ENCODE measurements at places on chromosomes 4 and X.
A peak's percentile ranks its signal among the peaks of the same experiment; 100 is the strongest.

DNA sequence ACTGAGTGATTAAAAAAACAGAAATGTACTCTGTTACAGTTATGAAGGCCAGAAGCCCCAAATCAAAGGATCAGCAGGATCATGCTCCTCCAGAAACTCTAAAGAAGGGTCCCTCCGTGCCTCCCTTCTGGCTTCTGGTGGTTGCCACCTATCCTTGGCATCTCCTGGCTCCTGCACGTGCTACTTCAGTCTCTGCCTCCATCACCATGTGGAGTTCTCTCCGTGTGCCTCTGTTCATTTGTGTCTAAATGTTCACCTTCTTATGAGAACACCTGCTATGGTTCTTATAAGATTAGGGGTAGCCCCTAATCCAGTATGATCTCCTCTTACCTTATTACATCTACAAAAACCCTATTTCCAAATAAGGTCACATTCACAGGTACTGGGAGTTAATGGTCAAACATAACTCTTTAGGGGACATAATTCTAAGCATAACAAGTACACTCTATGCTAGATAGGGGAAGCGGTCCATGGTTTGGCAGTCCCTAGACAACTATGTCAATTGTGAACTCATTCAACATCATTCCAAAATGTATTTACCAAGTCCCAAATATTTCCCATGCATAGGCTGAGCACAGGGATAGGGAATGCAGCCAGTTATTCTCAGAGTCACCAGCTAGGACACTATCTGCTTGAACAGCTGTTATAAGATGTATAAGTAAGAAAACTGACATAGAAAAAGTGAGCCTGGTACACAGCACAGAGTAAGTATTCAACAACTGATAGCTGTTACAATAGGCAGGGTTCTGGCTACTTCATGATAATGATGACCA, 295.5 kb upstream of the BOD1L1 start:
- DNase-seq = no peak

DNA sequence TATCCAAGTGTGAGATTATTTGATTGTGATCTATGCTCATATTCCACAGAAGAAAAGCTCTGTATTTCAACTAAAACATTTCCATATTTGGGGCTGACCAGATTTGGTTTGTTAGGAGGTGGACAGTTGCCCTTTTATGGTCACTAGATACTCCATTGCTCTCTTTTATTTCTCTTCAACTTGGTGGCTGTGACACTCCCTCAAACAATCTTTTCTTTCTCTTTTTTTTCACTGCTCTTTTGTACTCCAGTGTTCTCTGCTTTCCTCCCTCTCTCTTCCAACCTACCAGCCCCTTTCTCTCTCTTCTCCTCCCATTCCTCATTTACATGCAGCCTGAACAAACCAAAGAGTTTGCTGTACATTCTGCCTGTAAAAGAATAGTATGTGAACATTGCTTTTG, 48.8 kb downstream of the RBPJ start:
- DNase-seq = peak; percentile 14

GRCh38 chrX:69388526-69388925, 115.6 kb upstream of the NALF2 start:
- no peak for DNase-seq

DNA sequence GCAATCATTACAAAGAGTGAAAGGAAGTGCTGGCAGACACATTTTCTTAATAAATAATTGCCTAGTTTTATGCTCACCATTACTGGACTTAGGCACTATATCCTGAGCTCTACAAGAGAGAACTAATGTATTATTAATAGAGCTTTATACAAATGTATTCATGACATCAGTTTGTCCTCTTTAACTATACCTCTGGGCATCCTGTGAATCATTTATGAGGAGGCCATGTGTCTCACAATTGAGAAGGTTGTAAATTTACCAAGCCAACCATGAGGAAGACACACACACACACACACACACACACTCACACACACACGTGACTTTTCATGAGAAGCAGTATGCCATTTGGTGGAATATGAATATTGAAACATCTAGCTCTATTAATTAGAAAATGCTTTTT, 728.2 kb downstream of the ARAP2 start:
- DNase-seq = no peak

DNA sequence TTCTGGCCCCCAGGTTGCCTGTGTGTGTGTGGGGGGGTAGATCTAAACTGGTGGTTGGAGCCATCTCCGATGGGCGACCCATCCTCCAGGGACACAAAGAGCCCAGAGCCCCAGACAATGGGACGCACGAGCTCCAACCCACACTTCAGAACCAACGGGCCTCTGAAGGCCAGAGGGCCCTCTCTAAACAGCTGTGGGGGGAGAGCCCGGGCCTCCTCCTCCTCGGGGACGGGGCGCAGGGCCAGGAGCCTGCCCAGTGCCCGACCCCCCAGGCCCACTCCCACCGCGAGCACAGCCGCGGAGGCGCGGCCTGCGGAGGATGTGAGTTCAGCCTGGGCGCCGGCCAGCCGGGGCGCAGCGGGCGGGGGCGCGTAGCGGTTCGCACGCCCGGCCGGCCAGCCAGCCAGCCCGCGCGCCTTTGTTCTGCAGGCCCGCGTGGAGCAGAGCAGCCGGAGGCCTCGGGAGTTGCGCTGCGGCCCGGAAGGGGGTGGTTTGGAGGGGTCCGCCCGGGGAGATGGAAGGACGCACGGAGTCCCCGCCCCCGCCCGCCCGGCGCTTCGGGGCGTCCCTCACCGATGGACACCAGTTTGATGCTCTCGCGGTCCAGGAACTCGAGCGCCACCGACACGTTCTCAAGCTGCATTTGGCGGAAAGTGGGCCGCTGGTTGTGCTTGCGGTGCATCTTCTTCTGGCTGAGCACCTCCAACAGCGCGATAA, 4.0 kb downstream of the FLNA start:
- DNase-seq = no peak

GRCh38 chr4:152972821-152973628, 36.9 kb downstream of the FHDC1 start:
- DNase-seq = peak; percentile 35

DNA sequence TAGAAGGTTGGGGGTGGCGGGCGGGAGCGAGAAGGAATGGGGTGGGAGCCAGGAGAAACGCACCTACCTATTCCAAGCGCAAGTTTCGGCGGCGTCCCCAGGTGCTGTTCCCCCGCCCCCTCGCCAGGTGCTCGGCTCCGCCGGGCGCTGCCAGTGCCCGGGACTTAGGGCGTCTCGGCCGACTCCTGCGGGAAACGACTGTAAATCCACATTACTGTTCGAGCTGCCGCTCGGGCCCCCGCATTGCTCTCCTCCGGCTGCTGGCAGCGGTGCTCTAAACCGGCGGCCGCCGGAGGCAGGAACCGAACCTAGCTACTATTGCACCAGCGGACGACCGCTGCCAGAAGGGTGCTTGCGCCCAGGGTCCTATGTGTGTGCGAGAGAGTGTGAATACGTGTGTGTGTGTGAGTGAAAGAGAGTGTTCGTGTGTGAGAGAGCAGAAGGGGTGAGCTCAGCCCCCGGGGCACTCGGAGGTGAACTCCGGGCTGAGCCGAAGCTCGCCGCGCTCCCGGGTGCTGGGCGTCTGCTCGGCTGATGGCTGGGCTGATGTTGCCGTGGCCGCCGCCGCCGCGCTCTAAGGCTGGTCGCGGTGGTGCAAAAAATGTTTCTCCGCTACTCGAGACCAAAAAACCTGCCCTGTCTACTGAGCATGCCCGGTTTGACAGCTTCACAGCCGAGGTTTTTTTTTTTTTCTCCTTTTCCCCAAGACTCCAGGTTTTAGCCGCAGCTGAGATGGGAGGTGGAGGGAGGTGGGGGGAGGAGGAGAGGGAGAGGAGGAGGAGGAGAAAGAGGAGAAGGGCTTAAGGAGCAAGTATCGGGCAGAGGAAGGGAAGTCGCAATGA, 115.7 kb upstream of the TEX13C start:
- no peak for DNase-seq

GRCh38 chrX:144006811-144007210, 122.9 kb downstream of the UBE2NL start:
- DNase-seq = peak; percentile 68

- DNase-seq = no peak
Measured at GRCh38 chrX:69496183-69496582, 7.9 kb upstream of the NALF2 start.

GRCh38 chrX:124415115-124415800, 68.9 kb downstream of the SH2D1A start:
- DNase-seq = no peak

DNA sequence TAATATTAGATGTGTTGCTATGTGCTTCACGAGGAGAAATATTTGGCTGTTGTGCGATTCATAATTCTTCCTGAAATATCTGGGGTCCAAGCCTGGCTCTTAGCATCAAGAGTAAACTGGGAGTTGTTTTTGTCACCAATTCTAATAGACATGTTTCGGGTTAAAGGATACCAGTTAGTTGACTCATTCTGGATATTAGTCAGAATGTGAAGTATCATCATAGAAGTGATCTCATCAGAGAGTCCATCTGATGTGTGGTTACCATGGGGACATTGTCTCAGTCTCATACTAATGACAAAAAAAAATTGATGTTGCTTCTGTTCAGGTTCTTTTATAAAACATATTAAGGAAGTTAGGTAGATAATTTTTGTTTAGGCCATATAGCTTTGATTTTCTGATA, 57.2 kb upstream of the MTMR1 start:
- DNase-seq = peak; percentile 66

DNA sequence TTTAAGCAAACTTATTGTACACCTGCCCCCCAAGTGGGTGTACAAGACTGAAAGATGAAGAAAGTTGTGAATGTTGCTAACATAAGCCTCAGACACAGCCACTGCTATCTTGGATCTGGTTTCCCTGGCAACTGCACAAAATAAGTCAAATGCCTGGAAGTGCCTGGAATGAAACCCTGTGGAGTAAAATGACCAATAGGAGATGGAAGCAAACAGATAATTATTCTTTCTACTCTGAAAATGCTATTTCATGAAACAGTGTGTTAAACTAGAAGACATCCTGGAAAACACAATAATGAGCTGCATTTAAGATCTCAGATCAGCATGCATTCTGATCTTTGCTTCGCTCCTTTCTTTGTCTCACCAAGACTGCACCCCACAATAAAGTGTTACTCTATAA, 1016.0 kb downstream of the ARAP2 start:
- DNase-seq = no peak

GRCh38 chr4:40334591-40335524, at the start of gene CHRNA9:
TSS of gene CHRNA9 (plus strand) at chr4:40335333. CDS start at chr4:40335468, 135 bp downstream.
- DNase-seq = no peak

DNA sequence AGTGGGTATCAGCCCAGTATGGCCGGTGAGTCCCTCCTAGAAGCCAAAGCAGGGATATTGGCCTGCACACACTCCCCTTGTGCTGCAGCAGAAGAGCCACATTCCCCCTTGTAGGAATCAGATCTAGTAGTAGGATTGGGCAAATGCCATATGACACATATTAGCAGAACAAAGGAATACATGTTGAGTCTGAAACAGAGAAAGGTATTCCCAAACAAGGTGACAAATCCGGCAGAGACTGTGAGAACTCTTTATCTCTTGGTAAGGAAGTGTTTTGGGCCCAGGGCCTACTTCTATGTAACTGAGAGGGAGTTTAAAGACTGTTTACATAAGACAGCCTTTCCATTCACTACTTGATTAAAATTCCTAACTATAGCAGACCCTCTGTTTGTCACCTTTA, 1382.0 kb downstream of the FAM133A start:
- no peak for DNase-seq

GRCh38 chrX:39969099-39969818, 128.5 kb downstream of the BCOR start:
- no peak for DNase-seq

DNA sequence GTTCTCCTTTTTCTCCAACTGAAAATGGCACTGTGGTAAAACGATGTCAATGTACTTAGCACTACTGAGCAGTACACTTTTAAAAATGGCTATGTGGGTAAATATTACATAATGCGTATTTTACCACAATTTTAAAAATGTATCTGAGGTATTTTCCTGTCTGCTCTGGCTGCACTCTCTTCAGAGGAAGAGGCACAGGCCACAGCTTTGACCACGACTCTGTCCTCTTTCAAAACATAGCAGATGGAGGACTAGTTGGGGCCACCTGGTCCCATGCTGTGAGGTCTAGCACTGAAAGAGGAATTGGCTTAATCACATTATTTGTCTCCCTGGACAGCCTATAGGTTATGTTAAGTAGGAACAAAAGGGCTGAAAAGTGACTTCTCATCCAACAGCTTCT, 5.2 kb downstream of the KCNE5 start:
- no peak for DNase-seq

DNA sequence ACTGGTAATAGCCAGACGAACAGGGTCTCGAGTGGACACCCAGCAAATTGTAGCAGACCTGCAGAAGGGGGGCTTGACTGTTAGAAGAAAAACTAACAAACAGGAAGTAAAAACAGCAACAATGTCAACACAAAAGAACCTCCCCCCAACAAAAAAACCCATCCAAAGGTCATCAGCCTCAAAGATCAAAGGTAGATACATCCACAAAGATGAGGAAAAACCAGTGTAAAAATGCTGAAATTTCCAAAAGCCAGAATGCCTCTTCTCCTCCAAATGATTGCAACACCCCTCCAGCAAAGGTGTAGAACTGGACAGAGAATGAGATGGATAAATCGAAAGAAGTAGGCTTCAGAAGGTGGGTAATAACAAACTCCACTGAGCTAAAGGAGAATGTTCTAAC, 313.0 kb upstream of the TEX13C start:
- DNase-seq = no peak

DNA sequence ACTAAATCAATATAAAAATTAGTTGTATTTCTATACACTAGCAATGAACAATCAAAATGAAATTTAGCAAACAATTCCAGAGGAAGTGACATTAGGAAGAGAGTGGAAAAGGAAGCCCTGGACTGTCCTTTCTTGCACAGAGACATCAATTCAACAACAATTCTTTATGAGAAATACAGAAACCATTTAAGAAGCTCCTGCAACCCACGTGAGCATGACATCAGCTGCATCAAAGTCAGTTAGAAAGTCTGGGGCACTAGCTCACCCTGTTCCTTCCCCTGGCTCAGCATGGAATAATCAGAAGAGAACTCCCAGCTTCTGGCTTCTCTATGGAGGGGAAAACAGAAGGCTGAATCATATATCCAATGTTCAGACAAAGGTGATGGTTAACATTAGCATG, 48.6 kb upstream of the STARD8 start:
- no peak for DNase-seq

DNA sequence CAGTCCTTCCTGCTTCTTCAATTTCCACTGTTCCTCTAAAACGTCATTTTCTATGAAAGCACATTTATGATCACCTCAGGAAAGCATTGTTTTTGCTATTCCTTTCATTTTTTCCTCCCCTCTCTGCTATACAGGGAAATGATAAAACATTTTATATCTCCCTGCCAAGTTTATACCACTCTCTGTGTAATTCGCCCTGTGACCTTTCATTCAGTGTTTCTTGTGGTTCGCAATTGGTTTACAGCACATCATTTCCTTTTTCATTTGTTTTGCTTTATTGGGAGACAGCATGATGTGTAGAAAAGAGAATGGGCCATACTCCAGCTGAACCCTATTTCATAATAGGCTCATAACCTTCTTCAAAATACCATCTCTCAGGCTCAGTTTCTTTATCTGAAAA, 99.9 kb upstream of the RAPGEF2 start:
- no peak for DNase-seq

- no peak for DNase-seq
Measured at GRCh38 chr4:40395166-40395900, 60.2 kb downstream of the CHRNA9 start.
